ENCODE measurements at places on chromosomes 11 and 22. TPM values are rescaled to one million over a fixed set of nuclear protein-coding genes. Genes with fewer than 3 reads are reported as not detected.

- H3K27me3 ChIP-seq = no peaks in the 10 kb centered on the region
- DNase-seq = no peak
- no peak overlapping the region for H3K27ac ChIP-seq
- H3K36me3 ChIP-seq = peaks cover 17% of the 10 kb centered on the region
- no peaks in the 10 kb centered on the region for H3K4me1 ChIP-seq
- H3K4me3 ChIP-seq = no peak overlapping the region
Measured at GRCh38 chr11:130891326-130891725, 25.0 kb downstream of the SNX19 start.

DNA sequence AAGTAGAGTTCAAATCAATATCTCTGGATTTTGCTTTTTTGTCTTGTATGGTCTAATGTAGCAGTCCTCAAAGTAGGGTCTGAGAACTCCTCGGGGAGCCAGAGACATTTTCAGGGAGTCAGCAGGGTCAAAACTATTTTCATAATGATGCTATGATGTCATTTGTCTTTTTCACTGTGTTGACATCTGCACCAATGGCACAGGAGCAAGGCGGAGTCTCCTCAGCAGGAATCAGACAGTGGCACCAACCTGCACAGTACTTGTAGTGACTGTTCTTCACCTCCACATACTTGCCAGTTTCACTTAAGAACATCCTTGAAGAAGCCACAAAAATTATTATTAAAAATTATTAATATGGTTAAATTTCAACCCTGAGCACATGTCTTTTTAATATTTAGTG is 14.9 kb upstream of the FXYD6 start:
- DNase-seq = no peak
- peaks cover 5% of the 10 kb centered on the region for H3K27me3 ChIP-seq
- no peaks in the 10 kb centered on the region for H3K4me1 ChIP-seq
- no peak overlapping the region for H3K27ac ChIP-seq

DNA sequence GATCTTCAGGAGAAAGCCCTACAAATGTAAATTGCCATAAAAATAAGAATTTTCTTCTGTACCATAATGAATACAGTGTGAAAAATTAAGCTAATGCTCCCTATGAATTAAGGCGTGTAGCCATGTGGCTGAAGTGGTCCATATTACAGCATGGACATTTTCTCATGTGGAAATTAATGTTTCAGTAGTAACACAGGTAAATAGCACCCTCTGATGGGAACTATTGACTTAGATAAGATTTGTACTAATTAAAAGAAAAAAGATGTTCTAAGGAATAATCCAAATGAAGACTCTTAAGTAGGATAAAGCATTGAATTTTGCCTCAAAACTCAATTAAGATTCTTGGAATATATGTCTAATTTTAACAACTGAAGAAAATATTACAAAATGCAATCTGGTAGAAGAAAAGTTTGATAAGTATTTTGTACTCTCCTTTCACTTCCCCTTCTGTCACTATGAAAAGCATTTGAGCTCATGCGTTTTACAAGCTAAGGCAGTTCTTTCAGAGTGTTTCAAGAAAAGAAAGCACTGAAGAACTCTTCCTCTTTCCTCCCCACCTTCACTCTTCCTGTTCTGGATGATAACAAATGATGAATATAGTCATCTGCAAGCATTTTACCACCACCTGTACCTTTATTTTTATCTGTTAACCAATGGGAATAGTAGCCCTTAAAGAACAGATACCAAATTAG is 9.9 kb upstream of the OR8D2 start:
- no peak for DNase-seq
- H3K27me3 ChIP-seq = no peaks in the 10 kb centered on the region
- H3K36me3 ChIP-seq = no peaks in the 10 kb centered on the region

GRCh38 chr11:61065955-61066638 is 36.2 kb upstream of the CD5 start:
- no peak for DNase-seq
- peaks cover 9% of the 10 kb centered on the region for H3K4me1 ChIP-seq
- H3K27ac ChIP-seq = no peak overlapping the region
- no peaks in the 10 kb centered on the region for H3K36me3 ChIP-seq

GRCh38 chr11:61338783-61339489 is 5.9 kb downstream of the TKFC start:
- H3K27me3 ChIP-seq = no peaks in the 10 kb centered on the region
- no peak overlapping the region for H3K27ac ChIP-seq
- no peak for DNase-seq
- H3K4me3 ChIP-seq = no peak overlapping the region

CHRM4 gene
- polyA plus RNA-seq = 0.06 TPM

DNA sequence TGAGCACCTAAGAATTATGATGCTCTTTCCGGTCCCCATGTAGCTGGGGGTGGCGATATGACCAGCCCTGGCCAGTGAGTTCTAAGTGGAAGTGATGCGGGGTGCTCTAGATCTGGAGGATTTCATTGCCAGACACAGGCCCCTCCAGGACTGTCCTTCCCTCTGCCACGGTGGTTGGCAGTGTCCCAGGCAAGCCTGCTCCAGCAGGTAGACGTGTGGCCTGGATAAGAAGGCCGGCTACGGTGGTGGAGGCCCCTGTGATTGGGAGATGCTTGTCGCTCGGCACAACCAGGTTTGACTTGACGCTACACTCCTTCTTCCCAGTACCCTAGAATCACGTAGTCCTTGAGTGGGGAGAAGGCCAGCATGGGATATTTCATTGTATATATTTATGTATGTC is 9.1 kb upstream of the ARHGAP8 start:
- no peak overlapping the region for H3K4me3 ChIP-seq
- peaks cover 15% of the 10 kb centered on the region for H3K4me1 ChIP-seq
- H3K27me3 ChIP-seq = peaks cover 3% of the 10 kb centered on the region
- DNase-seq = no peak
- H3K36me3 ChIP-seq = no peaks in the 10 kb centered on the region
- H3K27ac ChIP-seq = no peak overlapping the region

Data from keratinocyte (primary cell).